ENCODE measurements at places on chromosomes 7 and 10.

- no peak for DNase-seq
Observed at GRCh38 chr7:129308047-129308446, 83.2 kb downstream of the AHCYL2 start.

- peak; percentile 81 for DNase-seq
Observed at GRCh38 chr7:55415173-55415778, 50.1 kb downstream of the LANCL2 start.

DNA sequence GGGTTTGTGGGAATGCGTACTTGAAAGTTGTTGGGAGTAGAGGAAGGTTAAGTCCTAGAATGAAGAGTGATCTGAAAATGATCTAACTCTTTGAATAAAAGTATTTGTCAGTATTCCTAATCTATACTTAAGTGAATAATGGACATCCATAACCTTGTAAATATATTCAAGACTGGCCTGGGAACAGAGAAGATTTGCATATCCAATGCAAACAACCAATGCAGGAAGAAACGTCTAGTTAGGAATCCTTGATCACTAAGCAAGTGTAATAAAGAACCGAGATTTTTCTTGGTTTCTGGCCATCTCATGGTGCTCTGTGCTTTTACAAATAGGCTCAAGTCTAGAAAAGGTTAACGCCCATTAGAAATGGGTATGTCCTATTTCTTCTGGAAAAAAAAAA, 157.1 kb downstream of the RAB11FIP2 start:
- no peak for DNase-seq

- DNase-seq, result no peak
Observed at GRCh38 chr7:130481898-130482297, 10.0 kb upstream of the MEST start.

DNA sequence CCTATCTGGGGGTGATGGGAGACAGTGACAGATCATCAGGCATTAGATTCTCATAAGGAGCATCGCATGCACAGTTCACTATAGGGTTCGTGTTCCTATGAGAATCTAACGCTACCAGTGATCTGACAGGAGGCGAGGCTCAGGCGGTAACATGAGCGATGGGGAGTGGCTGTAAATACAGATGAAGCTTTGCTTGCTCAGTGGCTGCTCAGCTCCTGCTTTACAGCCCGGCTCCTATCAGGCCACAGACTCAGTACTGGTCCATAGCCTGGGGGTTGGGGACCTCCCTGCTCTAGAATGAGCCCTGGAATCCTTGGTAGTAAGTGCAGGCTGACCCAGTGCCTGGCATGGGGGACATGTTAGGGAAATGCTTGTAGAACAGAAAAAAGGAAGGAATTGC, 426.0 kb downstream of the TYW1 start:
- DNase-seq, result no peak

DNA sequence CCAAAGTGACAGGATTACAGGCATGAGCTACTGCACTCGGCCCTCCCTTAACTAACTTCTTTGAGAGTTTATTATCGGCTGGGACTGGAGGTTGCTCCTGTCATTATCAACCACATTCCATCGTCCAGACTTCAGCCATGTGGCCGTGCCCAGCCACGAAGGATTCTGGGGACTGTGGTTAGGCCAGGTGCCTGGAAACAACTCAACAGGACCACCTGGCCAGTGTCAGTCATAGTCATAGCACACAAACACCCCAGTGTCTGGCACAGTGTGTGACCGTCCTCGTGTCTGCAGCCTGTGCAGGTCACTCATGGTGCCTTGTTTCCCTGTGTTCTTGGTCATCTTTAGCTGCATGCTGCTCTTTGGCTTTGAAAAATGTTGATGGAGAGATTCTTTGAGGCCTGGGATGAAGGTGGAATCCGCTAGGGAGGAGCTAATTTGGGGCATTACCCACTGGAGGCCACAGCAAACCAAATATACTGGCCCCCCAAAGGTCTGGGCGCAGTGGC, 12.7 kb upstream of the AMZ1 start:
- DNase-seq, result no peak

Measured in CD4-positive, alpha-beta T cell treated with Interleukin-21 for 1 hour (primary cell).